ENCODE measurements at places on chromosomes 7 and 10.

DNA sequence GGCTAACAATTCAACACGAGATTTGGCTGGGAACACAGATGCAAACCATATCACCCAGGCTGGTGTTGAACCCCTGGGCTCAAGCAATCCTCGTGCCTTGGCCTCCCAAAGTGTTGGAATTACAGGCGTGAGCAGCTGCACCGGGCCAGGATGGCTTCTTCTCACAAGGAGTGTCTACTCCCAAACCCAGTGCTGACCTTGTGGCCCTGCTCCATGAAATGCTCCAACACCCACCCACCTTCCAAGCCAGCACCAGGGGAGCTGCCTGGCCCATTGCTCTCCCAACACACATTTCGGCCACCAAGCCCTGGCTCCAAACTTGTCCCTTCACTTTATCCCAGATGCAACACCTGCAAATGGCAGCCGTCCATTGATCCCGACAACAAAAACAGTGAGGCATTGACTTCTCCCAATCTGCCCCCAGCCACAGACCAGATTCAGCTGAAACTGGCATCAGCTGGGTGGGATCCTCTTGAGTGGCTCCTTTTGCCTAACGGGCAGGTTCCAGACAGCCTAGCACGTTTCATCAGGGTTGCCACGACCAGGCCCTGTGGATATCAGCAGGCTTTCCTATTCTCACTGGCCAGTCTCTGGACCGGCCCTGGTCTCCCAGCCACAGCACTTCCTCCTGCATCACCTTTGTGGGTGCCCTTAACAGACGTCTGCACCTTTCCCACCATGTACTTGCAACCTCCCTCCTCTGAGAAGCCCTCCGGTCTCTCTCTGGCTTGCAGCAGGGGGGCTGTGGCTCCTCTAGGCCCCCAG, 105.7 kb upstream of the CARD11 start:
- peaks cover 3% of the 10 kb centered on the region for H3K27me3 ChIP-seq
- DNase-seq: no peak
- H3K36me3 ChIP-seq: no peaks in the 10 kb centered on the region
- H3K4me1 ChIP-seq: peaks cover 12% of the 10 kb centered on the region
- H3K4me3 ChIP-seq: no peak overlapping the region

GRCh38 chr10:127012769-127013152, 107.5 kb downstream of the DOCK1 start:
- no peaks in the 10 kb centered on the region for H3K27me3 ChIP-seq
- no peak overlapping the region for H3K4me3 ChIP-seq
- DNase-seq: no peak
- H3K4me1 ChIP-seq: peaks cover 33% of the 10 kb centered on the region

- H3K4me1 ChIP-seq: no peaks in the 10 kb centered on the region
- no peak overlapping the region for H3K4me3 ChIP-seq
- no peak for DNase-seq
These were observed 13.2 kb upstream of the EVX1 start for GRCh38 chr7:27229448-27229847.

- no peak overlapping the region for H3K4me3 ChIP-seq
- H3K36me3 ChIP-seq: no peaks in the 10 kb centered on the region
- H3K27me3 ChIP-seq: no peaks in the 10 kb centered on the region
- H3K4me1 ChIP-seq: no peaks in the 10 kb centered on the region
- no peak overlapping the region for H3K27ac ChIP-seq
- DNase-seq: no peak
These were observed 217.2 kb downstream of the PCLO start for GRCh38 chr7:82945480-82945879.

DNA sequence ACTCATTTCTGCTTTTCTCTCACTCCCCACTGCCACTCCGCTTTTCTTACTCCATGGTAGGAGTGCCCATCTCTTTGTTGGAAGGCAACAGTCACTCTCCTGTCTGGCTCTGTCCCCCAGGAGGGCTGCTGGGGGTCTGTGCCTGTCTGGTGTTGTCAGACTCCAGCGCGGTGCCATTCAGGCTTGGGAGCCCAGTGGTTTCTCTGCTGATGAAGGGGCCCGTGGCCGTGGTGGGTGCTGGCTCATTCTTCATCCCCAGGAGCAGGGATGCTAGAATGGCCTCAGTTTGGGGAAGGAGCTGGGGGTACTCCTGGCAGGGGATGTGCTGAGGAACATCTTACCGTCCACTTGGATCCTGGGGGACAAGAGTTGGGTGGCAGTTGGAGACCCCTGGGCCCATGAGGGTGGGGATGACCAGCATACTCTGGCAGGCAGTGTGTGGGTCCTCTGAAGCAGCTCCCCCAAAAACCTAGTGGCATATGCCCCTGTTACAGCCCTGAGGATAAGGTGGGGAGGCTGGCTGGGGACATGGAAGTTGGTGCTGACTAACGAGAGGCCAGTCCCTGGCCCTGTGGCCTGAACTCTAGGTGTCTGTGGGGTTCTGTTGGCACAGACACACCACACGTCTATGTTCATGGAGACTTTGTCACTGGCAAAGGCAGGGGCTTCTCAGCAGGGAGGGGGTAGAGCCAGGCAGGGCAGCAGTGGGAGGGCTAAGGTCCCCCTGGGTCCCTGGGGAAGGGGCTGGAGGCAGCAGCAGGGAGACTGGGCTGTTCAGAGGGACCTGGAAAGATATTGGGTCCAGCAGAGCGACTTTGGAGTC, 102.8 kb upstream of the RET start:
- H3K36me3 ChIP-seq: no peaks in the 10 kb centered on the region
- peaks cover 4% of the 10 kb centered on the region for H3K4me1 ChIP-seq
- no peak overlapping the region for H3K4me3 ChIP-seq
- no peaks in the 10 kb centered on the region for H3K27me3 ChIP-seq
- DNase-seq: peak; percentile 60

DNA sequence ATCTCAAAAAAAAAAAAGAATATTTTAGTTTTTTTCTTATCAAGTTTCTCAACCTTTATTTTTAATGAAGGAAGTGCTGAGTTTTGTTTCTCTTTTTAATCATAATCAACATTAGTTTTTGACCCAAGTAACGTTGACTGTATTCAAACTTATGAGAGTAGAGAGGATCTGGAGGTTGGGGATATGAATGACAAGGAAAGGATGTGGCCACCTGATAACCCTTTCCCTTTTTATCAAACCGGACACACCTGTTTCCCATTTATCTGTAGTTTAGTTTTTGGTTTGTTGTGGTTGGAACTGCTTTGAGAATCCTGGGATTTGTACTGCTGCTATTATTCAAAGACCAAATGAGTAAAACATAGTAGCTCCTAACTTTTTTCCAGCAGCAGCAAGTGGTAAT, 38.6 kb downstream of the HACD1 start:
- no peak overlapping the region for H3K4me3 ChIP-seq
- H3K4me1 ChIP-seq: no peaks in the 10 kb centered on the region
- no peaks in the 10 kb centered on the region for H3K27me3 ChIP-seq
- H3K27ac ChIP-seq: no peak overlapping the region
- no peaks in the 10 kb centered on the region for H3K36me3 ChIP-seq

GRCh38 chr10:115974351-115974750, 298.7 kb downstream of the GFRA1 start:
- no peak overlapping the region for H3K4me3 ChIP-seq
- H3K4me1 ChIP-seq: no peaks in the 10 kb centered on the region
- peaks cover 50% of the 10 kb centered on the region for H3K27me3 ChIP-seq
- H3K36me3 ChIP-seq: no peaks in the 10 kb centered on the region

DNA sequence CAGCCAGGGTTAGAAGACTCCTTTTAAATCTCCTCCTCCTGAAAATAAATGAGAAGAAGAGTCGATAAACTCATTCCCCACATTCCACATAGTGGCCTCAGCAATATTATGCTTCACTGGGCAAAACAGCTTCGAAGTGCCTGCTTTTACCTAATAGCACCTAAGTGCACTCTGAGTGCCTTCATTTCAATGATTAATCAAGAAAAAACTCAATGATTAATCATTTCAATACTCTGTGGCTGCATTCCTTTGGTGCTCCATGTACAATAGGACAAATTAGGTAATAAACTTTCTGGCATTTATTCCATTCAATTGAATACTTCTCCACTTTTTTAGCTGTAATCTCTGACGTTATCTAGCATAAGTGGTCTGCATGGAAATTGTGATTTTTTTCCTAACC, 174.6 kb downstream of the CCDC71L start:
- no peak overlapping the region for H3K4me3 ChIP-seq
- H3K4me1 ChIP-seq: peaks cover 3% of the 10 kb centered on the region
- H3K36me3 ChIP-seq: no peaks in the 10 kb centered on the region
- H3K27me3 ChIP-seq: no peaks in the 10 kb centered on the region
- no peak for DNase-seq

GRCh38 chr10:88523739-88524400, 59.2 kb downstream of the RNLS start:
- H3K4me3 ChIP-seq: no peak overlapping the region
- DNase-seq: no peak
- peaks cover 10% of the 10 kb centered on the region for H3K4me1 ChIP-seq
- no peaks in the 10 kb centered on the region for H3K27me3 ChIP-seq
- no peak overlapping the region for H3K27ac ChIP-seq

GRCh38 chr7:40890088-40890692, 755.4 kb downstream of the SUGCT start:
- H3K27ac ChIP-seq: no peak overlapping the region
- no peak for DNase-seq
- no peaks in the 10 kb centered on the region for H3K27me3 ChIP-seq
- H3K4me3 ChIP-seq: no peak overlapping the region
- H3K36me3 ChIP-seq: peaks cover 3% of the 10 kb centered on the region
- H3K4me1 ChIP-seq: peaks cover 6% of the 10 kb centered on the region

GRCh38 chr10:132434405-132435005, 37.5 kb downstream of the PWWP2B start:
- no peaks in the 10 kb centered on the region for H3K27me3 ChIP-seq
- H3K4me1 ChIP-seq: peaks cover 9% of the 10 kb centered on the region
- H3K27ac ChIP-seq: no peak overlapping the region
- no peak overlapping the region for H3K4me3 ChIP-seq
- no peaks in the 10 kb centered on the region for H3K36me3 ChIP-seq
- no peak for DNase-seq

DNA sequence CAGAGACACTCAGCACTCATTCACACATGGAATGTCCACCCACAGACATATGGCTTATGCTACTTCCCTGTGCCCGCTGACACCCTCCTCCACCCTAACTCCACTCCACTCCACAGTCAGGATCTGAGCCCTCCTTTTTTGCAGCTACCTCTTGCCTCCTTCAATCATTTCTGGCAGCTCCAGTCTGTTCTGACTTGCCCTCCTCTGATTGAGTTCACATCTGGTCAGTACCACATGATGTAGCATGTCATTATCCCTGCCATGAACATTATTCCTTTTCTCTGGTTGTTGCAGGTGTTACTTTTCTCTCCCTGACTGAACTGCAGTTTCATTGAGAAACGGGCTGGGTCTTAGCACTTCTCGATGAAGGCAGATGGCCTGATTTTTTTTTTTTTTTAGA, 130.1 kb upstream of the EGR2 start:
- DNase-seq: no peak
- no peak overlapping the region for H3K4me3 ChIP-seq
- H3K4me1 ChIP-seq: no peaks in the 10 kb centered on the region
- H3K27me3 ChIP-seq: peaks cover 5% of the 10 kb centered on the region
- no peak overlapping the region for H3K27ac ChIP-seq

- H3K4me3 ChIP-seq: no peak overlapping the region
- H3K36me3 ChIP-seq: peaks cover 9% of the 10 kb centered on the region
- no peak for DNase-seq
- peaks cover 3% of the 10 kb centered on the region for H3K4me1 ChIP-seq
- no peaks in the 10 kb centered on the region for H3K27me3 ChIP-seq
These were observed 6.5 kb downstream of the TAF5 start for GRCh38 chr10:103374263-103374662.

GRCh38 chr7:1970895-1971294, 261.9 kb downstream of the MAD1L1 start:
- H3K27me3 ChIP-seq: no peaks in the 10 kb centered on the region
- no peak for DNase-seq
- no peak overlapping the region for H3K4me3 ChIP-seq
- no peak overlapping the region for H3K27ac ChIP-seq
- H3K36me3 ChIP-seq: peaks cover 30% of the 10 kb centered on the region

DNA sequence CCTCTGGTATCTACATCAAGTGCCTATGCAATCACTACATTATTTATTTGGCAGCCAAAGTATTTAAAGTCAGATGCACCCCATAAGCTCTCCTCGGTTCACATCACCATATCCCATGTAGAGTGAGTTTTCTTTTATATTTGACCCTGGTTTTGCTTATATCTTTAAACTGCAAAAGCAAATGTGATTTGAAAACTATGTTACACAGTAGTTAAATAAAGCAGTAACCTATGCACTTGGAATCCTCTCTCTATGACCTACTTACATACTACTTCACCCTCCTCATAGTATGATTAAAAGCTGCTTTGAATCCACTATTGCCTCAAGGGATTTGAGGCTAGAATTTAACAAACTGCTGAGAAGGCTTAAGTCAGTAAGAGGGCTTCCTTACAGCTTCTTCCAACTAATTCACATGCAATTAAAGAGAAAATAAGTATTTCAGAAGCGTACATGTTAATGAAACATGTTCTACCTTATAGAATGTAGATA, 2.2 kb upstream of the CELF2 start:
- peaks cover 82% of the 10 kb centered on the region for H3K27me3 ChIP-seq
- H3K36me3 ChIP-seq: no peaks in the 10 kb centered on the region
- H3K4me3 ChIP-seq: no peak overlapping the region
- peaks cover 11% of the 10 kb centered on the region for H3K4me1 ChIP-seq
- DNase-seq: no peak

- H3K27ac ChIP-seq: no peak overlapping the region
- H3K27me3 ChIP-seq: no peaks in the 10 kb centered on the region
- H3K4me3 ChIP-seq: no peak overlapping the region
- H3K36me3 ChIP-seq: peaks cover 9% of the 10 kb centered on the region
- DNase-seq: no peak
These were observed 13.4 kb downstream of the WAPL start for GRCh38 chr10:86508217-86508616.

- no peak overlapping the region for H3K27ac ChIP-seq
- no peaks in the 10 kb centered on the region for H3K36me3 ChIP-seq
- H3K4me1 ChIP-seq: peaks cover 35% of the 10 kb centered on the region
- no peak overlapping the region for H3K4me3 ChIP-seq
These were observed 846 bp upstream of the CALML5 start for GRCh38 chr10:5500162-5500670.

GRCh38 chr10:124027031-124027611, 66.3 kb downstream of the CHST15 start:
- no peak for DNase-seq
- no peak overlapping the region for H3K27ac ChIP-seq
- H3K27me3 ChIP-seq: peaks cover 1% of the 10 kb centered on the region
- H3K36me3 ChIP-seq: peaks cover 25% of the 10 kb centered on the region
- peaks cover 17% of the 10 kb centered on the region for H3K4me1 ChIP-seq

DNA sequence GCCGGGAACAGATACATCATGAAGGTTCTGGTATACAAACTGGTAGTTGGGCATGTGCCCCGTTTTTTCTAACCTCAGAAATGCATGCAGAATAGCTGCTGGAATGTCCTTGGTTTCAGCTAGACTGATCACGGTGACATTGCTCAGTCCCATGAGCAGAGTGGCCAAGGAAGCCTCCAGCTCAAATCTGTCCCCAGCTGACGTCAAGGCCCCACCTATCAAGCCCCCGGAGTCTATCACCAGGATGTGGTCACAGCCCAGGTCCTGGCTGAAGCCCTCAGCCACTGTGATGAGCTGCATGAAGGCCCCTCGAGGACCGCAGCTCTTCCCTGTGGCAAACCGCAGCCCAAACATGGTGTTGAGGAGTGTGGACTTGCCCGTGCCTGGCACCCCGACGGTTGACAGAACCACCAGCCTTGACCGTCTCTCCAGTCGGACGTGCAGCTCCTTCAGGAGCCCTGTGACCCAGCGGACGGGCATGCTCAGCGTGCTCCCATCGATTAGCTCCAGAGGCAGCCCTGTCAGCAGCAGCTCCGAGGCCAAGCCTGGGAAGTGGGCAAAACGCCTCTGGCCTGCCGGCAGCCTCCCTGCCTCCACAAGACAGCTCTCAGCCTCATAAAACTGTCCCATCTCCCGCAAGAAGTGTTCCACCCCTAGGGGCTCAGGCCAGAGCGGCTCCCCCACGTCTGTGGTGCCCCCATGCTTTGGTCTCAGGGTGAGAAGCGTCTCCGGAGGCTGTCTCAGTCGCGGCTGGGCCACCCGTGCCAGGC, 7.8 kb upstream of the MRPS24 start:
- H3K27ac ChIP-seq: no peak overlapping the region
- no peak overlapping the region for H3K4me3 ChIP-seq
- DNase-seq: no peak
